Adrenal gland (tissue), 19 donors: ENCODE measurements at places on chromosomes 4 and X. TPM values are rescaled to one million over a fixed set of nuclear protein-coding genes. Genes with fewer than 3 reads are reported as not detected.
A peak's percentile ranks its signal among the peaks of the same experiment; 100 is the strongest.

GRCh38 chr4:149264093-149264733, 551.4 kb downstream of the IQCM start:
- H3K27me3 ChIP-seq: no peaks in the 10 kb centered on the region
- H3K4me3 ChIP-seq: no peak overlapping the region
- no peak overlapping the region for H3K27ac ChIP-seq
- H3K4me1 ChIP-seq: no peaks in the 10 kb centered on the region

DNA sequence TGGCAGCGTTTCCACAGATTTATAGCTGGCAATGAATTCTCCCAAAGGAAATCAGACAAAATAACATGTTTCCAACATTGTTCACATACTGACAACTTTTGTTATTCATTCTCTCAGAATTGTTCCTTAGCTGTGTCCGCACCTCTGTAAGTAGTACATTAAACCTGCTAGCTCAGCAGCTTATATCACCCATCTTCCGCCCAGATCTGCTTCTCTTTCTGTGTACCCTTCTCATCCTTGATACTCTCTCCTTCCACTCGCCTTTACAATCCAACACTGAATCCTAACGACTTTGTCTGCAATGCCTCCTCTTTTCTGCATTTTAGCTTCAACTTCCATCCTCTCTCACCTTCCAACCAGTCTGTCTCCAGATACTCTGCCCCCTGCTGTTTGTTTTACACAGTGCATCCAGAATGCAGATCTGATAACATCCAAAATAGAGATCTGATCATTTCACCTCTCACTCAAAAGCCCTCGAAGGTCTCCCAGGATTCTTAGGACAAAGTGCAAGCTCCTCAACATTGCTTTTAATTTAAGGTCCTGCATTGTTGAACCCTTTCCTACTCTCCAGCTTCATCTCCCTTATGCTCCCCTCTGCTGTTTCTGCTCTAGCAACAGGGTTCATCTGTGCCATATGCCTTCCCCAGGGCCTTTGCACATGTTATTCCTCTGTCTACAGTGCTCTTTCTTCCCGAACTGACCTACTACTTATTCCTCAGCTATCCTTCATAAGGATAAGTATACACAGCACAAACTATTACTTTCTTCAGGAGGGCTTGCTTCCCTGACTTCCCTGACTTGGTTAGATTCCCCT, 67.3 kb upstream of the VBP1 start:
- peak; percentile 26 for DNase-seq
- H3K4me1 ChIP-seq: no peaks in the 10 kb centered on the region
- H3K27ac ChIP-seq: no peak overlapping the region
- H3K27me3 ChIP-seq: no peaks in the 10 kb centered on the region
- no peaks in the 10 kb centered on the region for H3K36me3 ChIP-seq

GRCh38 chr4:134601706-134602105, 400.1 kb upstream of the PABPC4L start:
- H3K27me3 ChIP-seq: no peaks in the 10 kb centered on the region
- no peaks in the 10 kb centered on the region for H3K4me1 ChIP-seq
- H3K36me3 ChIP-seq: no peaks in the 10 kb centered on the region
- DNase-seq: no peak
- no peak overlapping the region for H3K4me3 ChIP-seq

The SHISA3 gene
- 1.4 TPM for total RNA-seq

DNA sequence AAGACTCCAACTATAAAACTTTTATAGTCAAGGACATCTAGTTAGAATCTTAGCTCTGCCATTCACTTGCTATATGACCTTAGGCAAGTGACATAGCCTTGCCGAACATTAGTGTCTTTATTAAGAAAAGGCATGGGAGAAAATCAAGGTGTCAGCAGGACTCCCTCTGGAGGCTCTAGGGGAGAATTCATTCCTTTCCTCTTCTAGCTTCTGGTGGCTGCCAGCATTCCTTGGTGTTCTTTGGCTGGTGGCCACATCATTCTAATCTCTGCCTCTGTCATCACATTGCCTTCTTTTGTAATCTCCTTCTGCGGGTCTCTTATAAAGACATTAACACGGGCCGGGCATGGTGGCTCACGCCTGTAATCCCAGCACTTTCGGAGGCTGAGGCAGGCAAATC, 99.8 kb downstream of the PPP1R2C start:
- no peaks in the 10 kb centered on the region for H3K27me3 ChIP-seq
- no peaks in the 10 kb centered on the region for H3K36me3 ChIP-seq
- H3K27ac ChIP-seq: no peak overlapping the region
- DNase-seq: no peak

GRCh38 chr4:112589206-112589605, 47.5 kb downstream of the ZGRF1 start:
- H3K36me3 ChIP-seq: no peaks in the 10 kb centered on the region
- DNase-seq: no peak
- no peaks in the 10 kb centered on the region for H3K27me3 ChIP-seq
- no peaks in the 10 kb centered on the region for H3K4me1 ChIP-seq
- H3K27ac ChIP-seq: no peak overlapping the region

The ETDA gene
- not detected for total RNA-seq

DNA sequence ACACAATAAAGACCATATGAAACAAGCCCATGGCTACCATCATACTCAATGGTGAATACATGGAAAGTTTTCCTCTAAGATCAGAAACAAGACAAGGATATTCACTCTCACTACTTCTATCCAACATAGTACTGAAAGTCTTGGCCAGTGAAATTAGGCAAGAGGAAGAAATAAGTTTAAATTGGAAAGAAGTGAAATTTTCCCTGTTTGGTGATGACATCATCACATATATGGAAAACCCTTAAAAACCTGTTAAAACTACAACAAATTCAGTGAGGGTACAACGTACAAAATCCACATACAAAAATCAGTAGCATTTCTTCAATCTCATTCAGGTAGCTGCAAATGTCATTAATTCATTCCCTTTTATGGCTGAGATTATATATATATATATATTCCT, 164.0 kb upstream of the IRS4 start:
- no peak overlapping the region for H3K27ac ChIP-seq
- H3K27me3 ChIP-seq: no peaks in the 10 kb centered on the region
- H3K36me3 ChIP-seq: no peaks in the 10 kb centered on the region
- no peak overlapping the region for H3K4me3 ChIP-seq

The MAP9 gene
- total RNA-seq: 6.5 TPM

The BEND2 gene
- total RNA-seq: not detected

The FAM53A gene
- total RNA-seq: 1.1 TPM

The UGT2B17 gene
- not detected for total RNA-seq

DNA sequence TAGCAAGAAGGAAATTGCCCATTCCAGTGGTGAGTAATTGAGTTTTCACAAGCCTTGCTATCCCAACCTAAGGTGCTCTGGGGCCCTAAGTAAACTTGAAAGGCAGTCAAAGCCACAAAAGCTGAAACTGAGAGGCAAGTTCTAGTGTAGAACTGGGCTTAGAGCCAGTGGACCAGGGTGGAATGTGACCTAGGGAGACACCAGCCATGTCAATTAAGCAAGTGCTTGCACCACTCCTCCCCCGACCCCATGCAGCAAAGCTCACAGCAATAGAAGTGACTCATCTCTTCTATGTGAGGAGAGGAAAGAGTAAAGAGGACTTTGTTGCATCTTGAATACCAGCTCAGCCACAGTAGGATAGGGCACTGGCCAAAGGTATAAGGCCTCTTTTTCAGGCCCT, 486.1 kb upstream of the POU3F4 start:
- no peak overlapping the region for H3K27ac ChIP-seq
- no peaks in the 10 kb centered on the region for H3K27me3 ChIP-seq
- no peak for DNase-seq
- H3K36me3 ChIP-seq: no peaks in the 10 kb centered on the region

The RNF128 gene
- total RNA-seq: 64.0 TPM

DNA sequence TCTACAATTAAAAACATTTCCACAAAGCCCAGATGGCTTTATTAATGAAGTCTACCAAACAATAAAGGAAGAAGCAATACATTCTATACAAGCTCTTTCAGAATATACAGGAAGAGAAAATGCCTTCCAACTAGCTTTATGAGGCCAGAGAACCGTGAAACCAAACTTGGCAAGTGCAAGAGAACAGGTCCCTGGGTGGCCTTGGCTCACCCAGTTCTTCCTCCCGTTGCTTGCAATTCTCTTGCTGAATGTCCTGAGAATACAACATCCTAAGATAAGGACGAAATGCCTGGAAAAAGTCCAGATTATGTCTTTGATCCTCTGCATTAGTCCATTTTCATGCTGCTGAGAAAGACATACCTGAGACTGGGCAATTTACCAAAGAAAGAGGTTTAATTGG, 204.9 kb downstream of the MAD2L1 start:
- H3K27me3 ChIP-seq: no peaks in the 10 kb centered on the region
- no peak overlapping the region for H3K4me3 ChIP-seq
- H3K36me3 ChIP-seq: no peaks in the 10 kb centered on the region
- DNase-seq: no peak
- no peak overlapping the region for H3K27ac ChIP-seq

The ITGB1BP2 gene
- 0.80 TPM for total RNA-seq

The HHIP gene
- 12.6 TPM for total RNA-seq

- no peaks in the 10 kb centered on the region for H3K4me1 ChIP-seq
- H3K27me3 ChIP-seq: no peaks in the 10 kb centered on the region
- H3K4me3 ChIP-seq: no peak overlapping the region
- DNase-seq: no peak
- no peaks in the 10 kb centered on the region for H3K36me3 ChIP-seq
- no peak overlapping the region for H3K27ac ChIP-seq
These were observed 141.5 kb upstream of the RBPJ start for GRCh38 chr4:26179316-26179760.

The BRCC3 gene
- total RNA-seq: 10.6 TPM

The ITM2A gene
- 14.1 TPM for total RNA-seq

DNA sequence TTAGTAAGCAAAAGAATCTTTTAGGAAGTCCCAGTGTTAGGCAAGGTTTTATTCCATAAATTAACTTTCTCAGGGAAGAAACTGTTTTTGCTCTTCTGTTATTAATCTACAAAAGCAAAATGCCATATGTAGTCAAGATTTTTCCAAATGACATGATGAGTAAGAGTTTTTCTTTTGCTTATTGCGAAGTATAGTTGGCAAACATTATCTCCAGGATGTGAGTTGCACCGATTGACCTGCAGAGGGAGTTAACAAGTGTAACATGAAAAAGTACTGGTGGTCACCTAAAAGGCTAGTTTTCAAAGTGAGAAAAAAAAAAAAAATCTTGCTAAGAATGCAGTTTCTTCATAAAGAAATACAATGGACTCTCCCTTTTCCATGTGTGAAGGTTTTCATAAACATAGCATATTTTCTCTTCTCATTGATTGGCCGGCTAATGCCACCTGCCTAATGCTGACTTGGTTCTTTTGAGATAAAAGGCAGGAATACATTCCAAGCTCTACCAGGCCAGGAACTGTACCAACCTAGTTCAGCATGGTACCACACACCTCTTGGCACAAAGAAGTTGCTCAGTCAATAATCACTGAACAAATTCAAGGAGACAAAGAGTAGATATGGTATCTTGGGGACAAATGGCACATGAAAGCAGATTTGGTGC, 100.2 kb downstream of the LNX1 start:
- H3K4me1 ChIP-seq: peaks cover 6% of the 10 kb centered on the region
- DNase-seq: peak; percentile 87
- no peaks in the 10 kb centered on the region for H3K36me3 ChIP-seq

DNA sequence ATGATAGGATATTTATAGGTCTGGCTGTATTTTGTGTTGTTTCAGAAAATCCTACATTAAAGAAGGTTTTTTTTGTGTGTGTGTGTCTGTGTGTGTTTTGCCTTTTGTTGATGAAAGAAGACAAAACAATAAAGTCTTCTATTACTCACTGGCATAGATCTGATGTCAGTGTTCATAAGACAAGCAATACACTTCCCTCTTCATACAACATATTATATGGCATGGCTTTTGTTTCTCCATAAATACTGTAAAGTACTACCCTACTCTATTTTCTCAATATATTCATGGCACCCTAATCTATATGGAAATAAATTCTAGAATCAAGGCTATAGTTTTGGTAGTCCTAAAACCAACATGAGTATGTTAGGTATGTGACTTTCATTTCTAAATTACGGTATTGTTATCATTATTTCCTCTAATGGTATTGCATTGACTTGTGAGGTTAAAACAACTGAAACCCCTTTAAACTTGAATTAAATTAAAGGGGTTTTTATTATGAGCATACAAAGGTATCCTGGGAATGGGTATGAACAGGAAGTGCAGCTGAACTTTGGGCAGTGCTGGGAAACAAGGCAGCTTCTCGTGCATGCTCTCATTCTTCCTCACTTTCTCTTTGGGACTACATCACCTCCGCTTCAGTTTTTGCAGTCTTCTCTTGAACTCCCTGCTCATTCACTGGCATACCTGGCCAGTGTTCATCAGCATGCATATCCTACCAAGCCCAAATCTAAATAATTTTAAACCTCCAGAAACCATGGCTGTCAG, 70.5 kb upstream of the PRSS48 start:
- no peaks in the 10 kb centered on the region for H3K27me3 ChIP-seq
- H3K36me3 ChIP-seq: no peaks in the 10 kb centered on the region
- H3K4me1 ChIP-seq: peaks cover 21% of the 10 kb centered on the region
- H3K27ac ChIP-seq: no peak overlapping the region

The FGB gene
- total RNA-seq: 3.3 TPM

DNA sequence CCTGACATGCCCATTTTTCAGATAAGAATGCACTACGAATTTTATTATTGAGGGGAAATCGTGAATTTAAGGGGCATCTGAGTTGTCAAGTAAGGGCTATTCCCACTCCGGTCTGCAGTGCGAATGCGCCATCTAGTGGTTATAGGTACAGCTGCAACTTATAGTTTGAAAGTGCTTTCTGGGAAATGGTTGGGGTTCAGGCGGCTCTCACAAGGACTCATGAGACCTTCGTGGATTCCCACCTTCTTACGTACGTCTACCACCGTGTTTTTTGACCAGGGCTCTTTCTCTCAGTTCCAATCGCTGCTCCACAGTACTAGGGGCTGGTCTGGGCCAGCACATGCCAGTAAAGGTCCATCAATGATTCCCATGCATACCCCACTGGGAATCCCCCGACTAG, 12.3 kb downstream of the MSL3 start:
- H3K36me3 ChIP-seq: no peaks in the 10 kb centered on the region
- H3K4me1 ChIP-seq: no peaks in the 10 kb centered on the region
- no peak overlapping the region for H3K4me3 ChIP-seq
- H3K27ac ChIP-seq: no peak overlapping the region
- peak; percentile 29 for DNase-seq
- no peaks in the 10 kb centered on the region for H3K27me3 ChIP-seq

GRCh38 chrX:19670854-19671620, 155.7 kb upstream of the MAP3K15 start:
- no peaks in the 10 kb centered on the region for H3K4me1 ChIP-seq
- no peaks in the 10 kb centered on the region for H3K36me3 ChIP-seq
- H3K27me3 ChIP-seq: no peaks in the 10 kb centered on the region
- DNase-seq: no peak

The NOX1 gene
- total RNA-seq: not detected

DNA sequence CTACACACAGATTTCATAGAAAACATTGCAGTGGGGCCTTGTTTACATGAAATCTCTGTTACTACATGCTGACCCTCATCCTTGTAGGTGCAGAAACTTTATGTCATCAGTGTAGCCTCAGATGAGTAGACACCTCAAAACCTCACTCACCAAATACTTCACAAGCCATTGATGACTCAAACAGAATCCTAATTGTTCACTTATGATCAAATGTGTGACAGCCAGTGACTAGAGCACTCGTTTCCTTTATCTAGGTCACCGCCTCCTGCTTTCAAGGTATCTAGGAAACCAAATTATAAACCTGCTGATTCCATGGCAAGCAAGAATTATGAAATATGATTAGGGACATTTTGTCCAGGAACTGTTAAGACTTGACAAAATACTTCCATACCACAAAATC, 255.8 kb upstream of the GPRIN3 start:
- no peaks in the 10 kb centered on the region for H3K4me1 ChIP-seq
- no peak for DNase-seq
- H3K27me3 ChIP-seq: no peaks in the 10 kb centered on the region
- no peak overlapping the region for H3K4me3 ChIP-seq

The VBP1 gene
- total RNA-seq: 31.6 TPM

The STAG2 gene
- 60.0 TPM for total RNA-seq
